GOT3 (cell line): ENCODE measurements at places on chromosomes 12 and 14.

DNA sequence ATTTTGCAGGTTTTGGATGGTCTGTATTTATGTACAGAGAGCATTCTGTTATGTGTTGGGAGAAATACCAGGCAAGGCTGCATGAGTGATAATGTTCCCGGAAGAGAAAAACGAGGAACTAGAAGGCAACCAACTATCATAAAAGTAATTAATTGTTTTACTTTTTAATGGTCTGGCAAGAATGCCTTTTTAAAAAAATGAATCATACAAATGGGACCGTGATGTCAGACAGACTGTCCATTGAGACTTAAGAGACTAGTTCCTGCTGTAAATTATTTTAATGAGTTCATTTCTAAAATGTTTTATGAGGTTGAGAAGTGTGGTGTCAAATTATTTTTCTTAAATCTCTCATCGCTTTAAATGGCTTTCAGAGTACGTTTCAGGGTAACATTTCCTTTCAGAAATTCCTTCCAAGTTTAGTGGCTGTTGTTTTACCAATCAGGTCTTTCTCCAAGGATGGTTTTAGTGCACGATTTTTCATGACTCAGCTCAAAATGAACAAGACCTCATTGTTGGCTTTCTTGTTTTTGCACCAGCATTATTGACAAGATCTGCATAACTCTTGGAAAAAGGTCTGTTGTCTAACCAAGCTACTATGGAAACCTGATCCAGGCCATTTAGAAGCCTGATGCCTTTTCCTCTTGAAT lies 86.1 kb upstream of the ARHGAP5 start:
- DNase-seq = no peak

DNA sequence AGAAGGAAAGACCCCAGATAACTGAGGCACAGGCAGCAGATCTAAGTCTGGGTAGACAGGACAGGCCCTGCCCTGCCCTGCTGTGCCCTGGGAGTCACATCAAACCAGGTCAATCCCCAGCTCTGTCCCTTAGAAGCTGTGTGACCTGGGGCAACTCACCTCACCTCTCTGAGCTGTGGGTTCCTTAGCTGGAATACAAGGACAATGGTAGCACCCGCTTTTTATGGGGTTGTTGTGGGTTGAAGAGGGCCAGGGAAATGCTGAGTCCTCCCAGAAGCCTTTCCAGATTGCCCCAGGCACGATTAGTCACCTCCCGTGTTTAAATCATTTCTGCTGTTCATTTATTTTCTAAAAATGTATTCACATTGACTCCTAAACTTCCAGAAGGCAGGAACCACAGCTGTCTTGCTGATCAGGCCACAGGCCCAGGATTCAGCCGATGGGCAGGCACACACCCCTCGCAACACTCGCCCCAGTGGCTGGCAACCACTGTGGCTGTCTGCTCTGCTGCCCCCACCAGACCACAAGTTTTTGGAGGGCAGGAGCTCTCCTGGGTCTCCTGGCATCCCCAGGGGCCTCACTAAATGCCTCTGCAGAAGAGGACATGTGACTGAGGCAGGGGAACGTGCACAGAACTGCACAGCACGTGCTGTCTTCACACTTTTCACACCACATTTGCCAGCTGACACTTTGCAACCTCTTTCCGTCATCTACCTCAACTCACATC lies 3.0 kb downstream of the SELPLG start:
- no peak for DNase-seq

DNA sequence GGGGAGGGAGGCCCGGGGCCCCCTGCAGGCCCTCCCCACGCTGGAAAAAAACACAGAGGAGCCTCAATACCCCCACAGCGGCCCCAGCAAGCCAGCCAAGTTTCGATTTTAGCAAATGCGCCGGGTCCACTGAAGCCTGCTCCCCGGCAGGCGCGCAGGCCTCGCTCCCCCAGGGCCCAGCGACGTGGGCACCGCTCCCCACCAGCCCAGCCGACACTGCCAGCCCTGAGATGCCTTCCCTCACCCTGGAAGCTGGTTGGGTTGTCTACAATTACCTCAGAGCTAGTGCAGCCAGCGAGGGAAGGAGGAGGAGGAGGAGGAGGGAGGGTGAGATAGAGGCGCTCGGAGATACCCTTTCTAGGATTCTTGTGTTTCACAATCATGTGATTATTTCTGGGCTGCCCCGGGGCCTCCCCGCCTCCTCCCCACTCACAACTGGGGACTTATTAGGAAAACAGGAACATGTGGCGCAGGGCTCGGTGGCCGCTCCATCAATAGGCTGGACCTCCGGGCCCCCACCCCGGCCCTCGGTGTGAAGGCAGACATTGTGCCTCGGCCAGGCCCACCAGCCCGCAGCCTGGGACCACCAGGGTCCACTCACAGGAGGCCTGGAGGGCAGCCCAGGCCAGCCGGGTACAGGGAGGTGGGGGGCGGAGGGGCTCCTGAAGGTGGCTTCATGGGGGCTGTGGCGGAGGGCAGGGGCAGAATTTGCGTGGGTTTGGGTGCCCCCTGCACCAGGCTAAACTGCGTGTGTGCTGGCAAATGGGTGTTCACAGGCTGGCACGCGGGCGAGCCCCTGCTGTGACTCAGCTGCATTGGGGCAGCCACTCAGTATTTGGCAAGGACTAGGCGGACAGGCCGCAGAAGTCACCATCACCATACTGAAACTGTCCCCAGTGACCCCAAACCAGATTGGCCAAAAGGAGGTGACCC lies 109.9 kb downstream of the NCOR2 start:
- no peak for DNase-seq

GRCh38 chr12:88472775-88473174 lies 107.5 kb downstream of the KITLG start:
- no peak for DNase-seq

- DNase-seq = no peak
Measured at GRCh38 chr14:88323523-88324199, 592 bp upstream of the KCNK10 start.

GRCh38 chr12:90099288-90099687 lies 390.6 kb upstream of the ATP2B1 start:
- no peak for DNase-seq

- DNase-seq = no peak
Measured at GRCh38 chr12:48160046-48160445, 2.7 kb upstream of the ASB8 start.
